Cerebellum (tissue), 4 donors: ENCODE measurements at places on chromosomes 3 and 15. TPM values are rescaled to one million over a fixed set of nuclear protein-coding genes. Genes with fewer than 3 reads are reported as not detected.

- no peak for DNase-seq
Measured at GRCh38 chr15:75153565-75154276, 48.0 kb upstream of the C15orf39 start.

DNA sequence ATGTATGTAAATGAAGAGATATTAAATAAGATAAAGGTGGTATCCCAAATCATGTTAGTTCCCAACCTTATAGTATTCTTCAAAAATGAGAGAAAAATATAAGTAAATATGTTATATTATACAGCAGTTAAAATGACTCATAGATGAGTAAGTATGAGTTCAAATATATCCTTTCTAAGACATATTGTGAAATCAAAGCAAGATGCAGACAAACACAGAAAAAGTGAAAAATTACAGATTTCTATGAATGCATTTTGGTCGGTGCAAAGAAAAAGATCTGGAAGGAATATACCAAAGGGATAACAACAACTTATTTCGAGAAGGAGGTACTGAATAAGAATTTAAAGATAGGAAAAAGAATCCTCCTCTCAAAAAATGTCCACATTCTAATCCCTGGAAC is 181.2 kb upstream of the TTC14 start:
- DNase-seq: no peak

GRCh38 chr3:68057637-68058320 is 403.4 kb upstream of the SUCLG2 start:
- no peak for DNase-seq

GRCh38 chr3:11835028-11835639 is 11.6 kb downstream of the TAMM41 start:
- DNase-seq: peak; percentile 38

- no peak for DNase-seq
Measured at GRCh38 chr15:90990446-90990845, 3.9 kb downstream of the PRC1 start.

GRCh38 chr3:12970684-12971083 is 102.5 kb downstream of the IQSEC1 start:
- DNase-seq: no peak

DNA sequence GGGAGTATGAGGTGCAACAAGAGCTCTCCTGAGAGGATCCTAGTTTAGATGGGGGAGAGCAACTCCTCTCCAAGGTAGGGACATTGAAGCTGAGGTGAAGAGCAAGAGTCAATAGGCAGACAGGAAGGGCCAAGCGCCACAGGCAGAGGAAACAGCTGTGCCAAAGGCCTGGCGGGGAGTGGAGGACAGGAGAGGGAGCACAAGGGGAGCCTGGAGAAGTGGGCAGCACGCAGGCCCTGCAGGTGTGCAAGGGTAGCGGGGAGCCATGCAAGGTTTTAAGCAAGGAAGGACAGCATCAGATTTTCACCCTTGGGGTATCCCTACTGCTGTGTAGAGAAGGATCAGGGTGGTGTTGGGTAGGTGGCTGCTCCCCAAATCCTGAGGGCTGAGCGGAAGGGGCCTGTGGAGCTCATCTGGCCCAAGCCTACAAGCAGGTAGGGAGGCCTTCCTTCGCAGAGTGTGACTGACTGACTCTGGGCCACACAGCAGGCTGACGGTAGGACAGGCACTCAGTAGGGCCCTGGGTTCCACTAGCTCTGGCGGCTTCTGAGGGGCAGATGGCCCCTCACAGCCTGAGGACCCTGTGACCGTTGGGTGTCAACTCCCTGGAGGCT is 13.3 kb downstream of the CHST13 start:
- no peak for DNase-seq

DNA sequence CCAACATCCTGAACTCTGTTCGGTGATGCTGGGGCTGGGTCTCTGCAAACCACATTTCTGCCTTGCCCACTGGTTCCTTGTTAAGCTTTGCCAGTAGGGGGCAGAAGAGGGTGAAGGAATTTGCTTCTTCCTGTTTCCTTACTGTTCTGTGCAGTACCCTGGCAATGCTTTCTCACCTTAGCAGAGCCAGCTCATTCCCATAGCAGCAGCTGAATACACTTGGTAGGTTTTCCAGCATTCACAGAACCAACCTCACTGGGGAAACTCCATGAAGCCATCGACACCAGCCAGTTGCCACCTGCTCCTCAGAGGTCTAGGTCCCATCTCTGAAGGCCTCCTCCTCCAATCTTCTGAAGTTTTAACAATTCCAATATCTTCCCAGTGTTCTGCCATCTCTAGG is 308.4 kb downstream of the PDCD6IP start:
- peak; percentile 24 for DNase-seq

DNA sequence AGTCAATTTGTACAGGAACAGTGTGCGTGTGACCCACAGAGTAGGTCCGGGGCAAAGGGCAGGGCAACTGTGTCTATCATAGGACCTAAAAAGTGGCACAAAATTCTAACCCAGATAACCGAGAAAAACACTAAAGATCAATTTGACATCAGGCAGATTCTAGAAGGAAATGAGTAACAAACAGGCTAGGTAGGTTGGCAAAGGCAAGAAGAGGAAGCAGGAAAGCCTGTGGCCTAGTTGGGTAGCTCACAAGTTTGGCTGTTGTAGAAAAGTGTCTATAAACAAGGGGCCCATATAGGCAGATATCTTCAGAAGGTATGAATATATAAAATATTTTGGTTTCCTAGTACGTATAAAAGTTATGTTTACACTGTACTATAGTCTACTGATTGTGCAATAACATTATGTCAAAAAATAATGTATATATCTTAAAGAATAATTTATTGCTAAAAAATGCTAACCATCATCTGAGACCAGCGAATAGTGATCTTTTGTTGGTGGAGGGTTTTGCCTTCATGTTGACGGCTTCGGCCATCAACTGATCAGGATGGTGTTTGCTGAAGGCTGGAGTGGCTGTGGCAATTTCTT is 13.3 kb upstream of the OR5K1 start:
- DNase-seq: no peak

GRCh38 chr3:11272906-11273574 is 843 bp downstream of the ATG7 start:
- DNase-seq: no peak

- no peak for DNase-seq
Measured at GRCh38 chr15:72535911-72536310, 61.8 kb downstream of the ARIH1 start.

DNA sequence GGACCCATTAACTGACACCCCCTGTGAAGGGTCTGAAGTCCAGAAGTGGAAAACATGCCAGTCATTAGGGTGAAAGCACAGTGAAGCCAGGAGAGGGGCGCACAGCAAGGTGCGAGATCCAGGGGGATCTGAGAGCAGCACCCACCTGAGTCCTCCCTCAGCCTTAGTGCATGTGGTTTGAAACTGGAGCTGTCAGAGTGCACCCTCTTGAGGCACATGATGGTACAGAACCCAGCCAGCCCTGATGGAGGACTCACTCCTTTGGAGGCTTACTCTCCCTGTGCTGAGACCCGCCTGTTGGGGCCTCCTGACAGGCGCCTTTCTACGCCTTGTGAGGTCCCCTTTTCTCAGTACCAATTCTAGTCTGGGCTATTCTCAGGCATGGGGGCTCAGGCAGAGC is 77.8 kb downstream of the IL20RB start:
- DNase-seq: no peak

Gene SMCO1
- not detected for total RNA-seq

Gene ANO10
- total RNA-seq: 25.1 TPM

Gene CIB2
- total RNA-seq: 18.0 TPM

Gene LRTM1
- total RNA-seq: not detected
